ENCODE measurements at places on chromosomes 1 and 21. TPM values are rescaled to one million over a fixed set of nuclear protein-coding genes. Genes with fewer than 3 reads are reported as not detected.

GRCh38 chr1:207328908-207329440, 7.5 kb downstream of the CD55 start:
- no peak for DNase-seq

DNA sequence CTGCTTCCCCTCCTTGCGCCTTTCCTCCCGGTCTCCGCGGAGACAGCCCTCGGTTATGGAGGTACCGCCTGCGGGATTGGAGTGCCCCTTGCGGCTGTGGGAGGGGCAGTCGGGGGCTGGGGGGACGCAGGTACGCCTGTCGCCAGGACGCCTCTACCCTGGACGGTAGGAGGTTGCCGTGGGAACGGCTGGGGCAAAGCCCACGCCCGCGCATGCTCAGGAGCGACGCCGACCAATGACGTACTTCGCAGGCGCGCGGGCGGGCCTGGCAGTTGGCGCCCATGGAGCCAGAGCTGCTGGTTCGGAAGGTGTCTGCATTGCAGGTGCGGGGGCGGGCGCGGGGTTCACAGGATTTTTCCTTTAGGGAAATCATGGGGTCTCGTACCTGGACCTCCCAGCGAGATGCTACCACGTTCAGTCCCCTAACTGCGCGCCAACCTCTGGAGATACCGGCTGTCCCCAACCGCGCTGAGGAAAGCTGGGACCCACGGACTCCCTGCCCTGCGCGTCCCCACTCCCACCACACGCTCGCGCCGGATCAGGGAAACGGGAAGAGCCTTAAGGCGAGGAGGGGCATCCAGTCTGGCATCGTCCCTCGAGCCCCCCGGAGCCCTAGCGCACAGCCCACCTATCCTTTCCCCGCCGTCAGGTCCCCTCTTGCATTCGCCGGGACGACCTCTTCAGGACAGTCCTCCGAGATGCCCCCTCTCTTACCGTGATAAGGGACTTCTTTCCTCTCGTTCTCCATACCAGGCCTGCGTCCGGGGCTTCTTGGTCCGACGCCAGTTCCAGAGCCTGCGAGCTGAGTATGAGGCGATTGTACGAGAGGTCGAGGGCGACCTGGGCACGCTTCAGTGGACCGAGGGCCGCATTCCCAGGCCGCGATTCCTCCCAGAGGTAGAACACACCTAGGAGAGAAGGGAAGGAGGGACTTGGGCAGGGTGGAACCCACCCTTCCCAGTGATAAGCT, at the start of gene IQCC:
TSS of gene IQCC (plus strand) at position 271 of the 970 bp plus-strand sequence. CDS start at position 282, 11 bp downstream.
- DNase-seq, result no peak

DNA sequence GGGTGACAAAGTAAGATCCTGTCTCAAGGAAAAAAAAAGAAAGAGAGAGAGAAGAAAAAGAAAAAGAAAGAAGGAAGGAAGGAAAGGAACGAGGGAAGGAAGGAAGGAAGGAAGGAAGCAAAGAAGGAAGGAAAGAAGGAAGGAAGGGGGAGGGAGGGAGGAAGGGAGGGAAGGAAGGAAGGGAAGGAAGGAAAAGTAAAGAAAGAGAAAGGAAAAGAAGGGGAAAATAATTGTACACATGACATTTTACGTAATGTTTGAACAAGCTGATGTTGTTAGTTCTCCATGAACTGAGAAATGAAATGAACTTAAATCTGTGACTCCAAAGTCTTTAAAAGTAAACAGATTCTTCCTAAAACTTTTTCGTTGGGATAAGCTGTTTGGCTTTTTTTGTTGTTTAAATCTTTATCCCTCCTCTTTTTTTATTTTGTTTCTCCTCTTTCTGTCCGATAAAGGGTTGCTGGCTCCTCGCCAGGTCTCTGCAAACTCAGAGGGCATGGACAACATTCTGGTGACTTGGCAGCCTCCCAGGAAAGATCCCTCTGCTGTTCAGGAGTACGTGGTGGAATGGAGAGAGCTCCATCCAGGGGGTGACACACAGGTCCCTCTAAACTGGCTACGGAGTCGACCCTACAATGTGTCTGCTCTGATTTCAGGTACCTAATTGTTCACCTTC, 59.8 kb downstream of the IL12RB2 start:
- DNase-seq, result no peak

- no peak for DNase-seq
These were observed 148.9 kb upstream of the RUNX1 start for GRCh38 chr21:35197992-35198431.

GRCh38 chr1:245710961-245711903, 556.4 kb downstream of the KIF26B start:
- no peak for DNase-seq

XKR8 gene
- 14.5 TPM for total RNA-seq

CD84 gene
- not detected for total RNA-seq

FAM72C gene
- 1.4 TPM for total RNA-seq

All from glomerular endothelial cell (primary cell).